ENCODE measurements at places on chromosomes 11 and 22.

DNA sequence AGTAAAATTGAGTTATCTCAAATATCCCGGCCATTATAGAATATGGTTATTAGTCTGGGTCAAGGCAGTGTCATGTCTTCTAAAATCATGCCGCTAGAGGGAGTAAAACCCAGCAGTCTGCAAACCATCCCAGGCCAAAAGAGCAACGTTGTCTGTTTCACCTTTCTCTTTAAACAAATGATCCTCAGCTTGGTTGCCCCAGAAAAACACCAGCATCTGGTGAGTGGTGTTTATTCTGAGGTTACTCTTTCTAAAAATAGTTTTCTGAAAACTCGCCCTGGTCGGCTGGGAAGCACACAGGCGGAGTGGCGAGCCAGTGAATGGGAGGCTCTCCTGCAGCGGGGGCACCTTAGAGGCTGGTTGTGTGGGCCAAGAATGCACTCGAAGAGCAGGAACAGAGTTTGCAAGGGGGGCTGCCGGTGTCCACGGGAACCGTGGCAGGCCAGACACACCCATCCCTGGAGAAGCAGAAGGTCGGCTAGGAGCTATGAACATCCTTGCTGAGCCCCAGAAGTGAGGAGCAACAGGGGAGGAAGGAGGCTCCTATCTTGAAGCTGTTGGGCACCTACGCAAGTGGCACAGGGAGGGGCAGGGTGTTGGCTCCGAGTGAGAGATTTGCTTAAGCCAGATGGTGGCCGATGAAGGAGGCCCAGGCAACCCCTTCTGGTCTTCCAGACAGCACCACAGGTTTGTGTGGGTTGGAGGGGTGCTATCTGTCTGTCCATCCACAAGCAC lies 297.1 kb downstream of the ETS1 start:
- DNase-seq = peak; percentile 70

GRCh38 chr11:110345743-110346142 lies 49.3 kb upstream of the RDX start:
- DNase-seq = peak; percentile 34

DNA sequence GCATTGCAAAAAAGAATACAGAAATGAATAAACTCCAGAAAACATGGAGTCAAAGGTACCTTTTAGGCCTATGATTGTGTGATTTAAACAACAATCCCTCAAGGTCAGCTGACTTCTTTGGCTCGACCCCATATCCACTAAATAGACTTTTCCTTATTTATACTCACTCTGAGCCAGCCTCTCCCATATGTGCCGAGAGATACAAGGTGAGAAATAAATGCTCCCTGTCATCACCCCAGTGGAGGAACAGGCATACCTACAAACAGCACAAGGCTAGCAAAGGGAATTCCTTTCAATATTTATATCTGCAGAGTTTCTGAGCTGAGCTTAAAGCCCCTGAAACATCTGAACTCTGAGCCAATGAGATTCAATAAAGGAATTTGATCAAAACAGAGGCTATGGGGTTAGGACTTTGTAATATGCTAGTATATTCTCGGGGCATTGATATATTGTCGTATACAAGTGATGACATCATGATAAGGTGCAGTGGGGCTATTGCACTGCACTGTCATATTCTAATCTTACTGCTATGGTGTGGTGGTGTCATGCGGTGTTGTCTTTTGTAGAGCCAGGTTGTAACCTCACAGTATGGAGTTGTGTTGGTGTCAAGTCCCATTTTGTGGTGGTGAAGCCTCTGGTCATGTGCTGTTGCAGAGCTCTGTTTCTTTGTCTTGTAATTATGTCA lies 56.0 kb upstream of the GALNT18 start:
- no peak for DNase-seq

- no peak for DNase-seq
Measured at GRCh38 chr11:134466610-134467567, 54.8 kb upstream of the B3GAT1 start.

DNA sequence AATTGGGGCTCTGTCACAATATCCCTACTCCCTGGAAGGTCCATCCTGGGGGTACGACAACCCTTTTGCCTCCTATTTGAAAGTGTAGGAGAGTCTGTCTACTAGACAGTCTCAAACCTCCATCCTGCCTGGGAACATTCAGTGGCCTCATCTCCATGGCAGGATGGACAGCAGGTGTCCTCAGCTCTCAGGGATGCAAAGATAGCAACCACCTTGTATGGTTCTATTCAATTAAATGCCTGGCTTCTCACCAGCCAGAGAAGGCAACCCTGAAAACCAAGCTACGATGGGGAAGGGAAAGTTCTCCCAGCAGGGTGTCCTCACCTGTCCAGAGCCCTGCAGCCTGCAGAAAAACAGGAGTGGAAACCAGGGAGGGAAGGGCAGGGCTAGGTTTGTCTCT lies 164.9 kb downstream of the MIAT start:
- DNase-seq = no peak

DNA sequence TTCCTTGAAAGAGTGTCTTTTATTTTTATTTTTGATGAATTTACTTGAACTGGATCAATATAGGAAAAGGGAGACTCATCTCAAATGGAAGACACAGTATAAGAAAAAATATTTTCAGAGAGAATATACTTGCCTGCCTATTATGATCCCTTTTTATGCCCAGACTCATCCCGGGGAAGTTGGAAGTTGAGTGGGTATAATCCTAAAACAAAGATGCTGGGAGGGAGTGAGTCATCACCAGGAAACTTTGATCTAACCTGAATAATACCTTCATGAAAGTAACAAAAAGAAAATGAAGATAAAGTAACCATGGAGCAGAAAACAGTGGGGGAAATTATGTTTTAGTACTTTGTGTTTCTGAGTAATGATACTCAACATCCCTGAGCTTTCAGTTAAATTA lies 1514.0 kb downstream of the FAM181B start:
- no peak for DNase-seq

DNA sequence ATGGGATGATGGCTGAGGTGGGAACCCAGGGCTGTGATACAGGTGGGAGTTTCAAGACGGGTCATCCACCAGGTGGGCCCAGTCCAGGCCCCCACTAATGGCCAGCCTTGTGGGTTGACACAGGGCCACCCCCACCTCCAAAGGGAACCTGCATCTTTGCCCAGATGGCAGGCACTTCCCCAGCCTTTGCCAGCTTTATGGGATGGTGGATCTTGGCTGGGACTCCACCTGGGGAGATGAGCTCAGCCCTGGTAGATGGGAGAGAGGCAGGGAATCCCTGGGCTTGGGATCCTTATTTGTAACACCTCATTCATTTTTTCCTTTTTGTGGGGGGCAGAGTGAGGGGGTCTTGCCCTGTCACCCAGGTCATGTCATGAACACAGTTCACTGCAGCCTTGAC lies 33.4 kb downstream of the CD82 start:
- no peak for DNase-seq

DNA sequence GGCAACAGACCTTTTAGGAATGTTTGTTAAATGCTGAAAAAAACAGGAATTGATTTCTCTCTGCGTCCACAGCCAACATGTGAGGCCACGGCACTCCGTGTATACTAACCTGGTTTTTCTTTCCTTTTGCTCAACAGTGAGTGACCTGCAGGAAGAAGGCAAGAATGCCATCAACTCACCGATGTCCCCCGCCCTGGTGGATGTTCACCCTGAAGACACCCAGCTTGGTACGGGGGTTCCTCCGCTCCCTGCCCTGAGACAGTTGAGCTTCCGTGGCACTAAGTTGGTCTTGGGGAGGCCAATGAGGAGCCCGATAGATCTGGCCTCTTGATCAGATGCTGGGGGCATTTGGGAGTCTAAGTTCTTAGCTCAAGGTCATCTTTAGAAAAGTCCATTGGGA lies 69.7 kb downstream of the PARVB start:
- no peak for DNase-seq

GRCh38 chr11:47104261-47104950 lies 72.3 kb downstream of the ARFGAP2 start:
- DNase-seq = no peak

GRCh38 chr22:31490496-31490925 lies 869 bp upstream of the EIF4ENIF1 start:
- peak; percentile 79 for DNase-seq

DNA sequence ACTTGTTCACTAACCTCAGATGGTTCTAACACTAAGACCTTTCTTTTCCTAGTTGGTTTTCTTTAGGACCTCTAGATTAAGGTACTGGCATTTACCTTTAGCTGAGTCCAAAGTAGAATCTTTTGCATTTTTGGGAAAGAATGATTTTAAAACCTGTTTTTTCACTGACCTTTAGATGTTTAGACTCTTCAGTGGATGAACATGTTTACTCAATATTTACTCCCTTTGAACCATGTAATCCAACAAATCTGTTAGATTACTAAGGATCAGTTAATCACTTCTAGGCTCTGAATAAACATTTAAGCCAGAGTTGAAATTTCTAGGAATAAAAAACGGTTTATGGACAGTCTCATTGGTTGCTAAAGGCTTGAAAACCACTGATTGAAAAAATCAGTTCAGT lies 6.2 kb downstream of the TMEM135 start:
- DNase-seq = no peak

All from GM13976 (cell line).